ENCODE measurements at places on chromosomes 1 and 21.

- no peaks in the 10 kb centered on the region for H3K36me3 ChIP-seq
- no peak overlapping the region for H3K4me3 ChIP-seq
- no peak overlapping the region for H3K27ac ChIP-seq
- no peaks in the 10 kb centered on the region for H3K27me3 ChIP-seq
- no peaks in the 10 kb centered on the region for H3K4me1 ChIP-seq
Measured at GRCh38 chr1:94463765-94464330, 45.7 kb downstream of the ABCD3 start.

DNA sequence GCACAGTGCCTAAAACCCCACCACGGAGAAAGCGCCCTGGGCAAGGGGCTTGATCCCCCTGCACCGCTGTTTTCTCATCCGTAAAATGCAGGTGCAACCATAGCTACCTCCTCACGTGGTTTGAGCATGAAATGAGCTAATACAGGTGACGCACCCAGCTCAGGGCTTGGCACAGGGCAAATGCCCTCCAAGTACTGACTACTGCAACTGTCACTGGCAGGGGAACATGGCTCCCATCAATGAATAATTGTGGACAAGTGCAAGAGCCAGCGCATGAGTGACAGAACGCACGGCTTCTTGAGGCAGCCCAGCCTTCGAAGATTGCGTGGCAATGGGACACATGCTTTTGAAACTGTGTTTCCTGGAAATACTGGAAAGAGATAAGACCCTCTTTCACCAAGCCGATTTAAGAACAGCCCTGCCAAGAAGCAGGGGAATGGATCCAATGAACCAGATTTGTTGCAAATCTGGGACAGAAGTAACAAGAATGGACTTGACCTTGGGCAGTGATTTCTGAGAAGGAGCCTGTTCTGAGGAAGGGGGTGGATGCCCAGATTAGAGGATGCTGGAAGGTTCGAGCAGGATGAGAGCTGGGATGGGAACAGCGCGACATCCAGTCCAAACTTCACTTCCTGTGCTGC is 92.8 kb upstream of the IFFO2 start:
- H3K4me1 ChIP-seq: peaks cover 40% of the 10 kb centered on the region
- no peak overlapping the region for H3K4me3 ChIP-seq
- H3K27ac ChIP-seq: peak overlapping the region; percentile 57
- no peaks in the 10 kb centered on the region for H3K36me3 ChIP-seq
- DNase-seq: no peak

- no peak for DNase-seq
- no peak overlapping the region for H3K4me3 ChIP-seq
- H3K36me3 ChIP-seq: no peaks in the 10 kb centered on the region
- H3K27me3 ChIP-seq: no peaks in the 10 kb centered on the region
- H3K27ac ChIP-seq: no peak overlapping the region
- H3K4me1 ChIP-seq: no peaks in the 10 kb centered on the region
Measured at GRCh38 chr1:165476776-165477175, 31.9 kb upstream of the RXRG start.

DNA sequence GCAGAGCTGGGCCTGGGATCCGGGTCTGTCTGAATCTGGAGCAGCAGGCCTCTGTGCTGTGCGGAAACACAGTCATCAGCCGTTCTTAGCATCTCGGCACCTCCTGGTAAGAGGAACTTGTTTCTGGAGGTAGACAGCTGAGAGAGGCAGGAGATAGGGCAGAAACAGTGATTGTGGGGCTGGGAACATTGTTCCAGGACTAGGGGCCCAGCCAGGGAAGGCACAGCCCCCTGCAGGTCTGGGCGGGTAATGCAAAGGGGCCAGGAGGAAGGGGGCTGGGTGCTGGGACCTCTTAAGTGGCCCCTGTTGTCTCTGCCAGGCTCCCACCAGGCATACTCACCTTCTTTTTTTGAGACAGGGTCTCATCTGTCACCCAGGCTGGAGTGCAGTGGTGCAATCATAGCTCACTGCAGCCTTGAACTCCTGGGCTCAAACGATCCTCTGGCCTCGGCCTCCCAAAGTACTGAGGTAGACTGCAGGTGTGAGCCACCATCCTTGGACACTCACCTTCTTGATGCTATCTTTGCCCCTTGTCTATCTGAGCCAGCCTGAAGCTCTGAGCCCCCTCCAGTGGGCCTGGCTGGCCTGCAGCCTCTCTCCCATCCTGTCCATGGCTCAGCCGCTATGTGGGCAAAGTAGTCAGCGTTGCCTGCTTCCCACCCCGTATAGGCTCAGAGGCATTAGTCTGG is 134.3 kb upstream of the ZBTB40 start:
- peak; percentile 42 for DNase-seq
- H3K27ac ChIP-seq: no peak overlapping the region
- H3K27me3 ChIP-seq: no peaks in the 10 kb centered on the region
- H3K4me3 ChIP-seq: no peak overlapping the region

DNA sequence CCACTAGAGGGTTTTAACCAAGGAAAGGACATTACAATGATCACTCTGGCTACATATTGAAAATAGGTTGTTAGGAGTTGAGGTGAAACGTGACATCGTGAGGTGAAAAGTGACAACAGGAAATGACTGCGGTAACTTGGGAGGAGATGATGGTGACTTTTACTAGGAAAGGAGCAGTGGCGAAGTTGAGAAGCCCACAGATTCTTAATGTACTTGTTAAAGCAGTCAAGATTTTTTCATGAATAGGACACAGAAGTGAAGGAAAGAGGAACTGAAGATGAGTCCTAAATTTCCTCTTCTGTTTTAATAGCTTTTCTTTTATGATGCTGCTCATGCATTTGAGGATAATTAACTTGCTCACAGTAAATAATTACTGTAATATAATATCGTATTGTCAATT is 59.5 kb downstream of the OMA1 start:
- H3K4me3 ChIP-seq: no peak overlapping the region
- no peak for DNase-seq
- no peak overlapping the region for H3K27ac ChIP-seq

GRCh38 chr1:178277793-178278530 is 184.1 kb downstream of the RASAL2 start:
- no peak for DNase-seq
- no peaks in the 10 kb centered on the region for H3K36me3 ChIP-seq
- no peaks in the 10 kb centered on the region for H3K4me1 ChIP-seq
- H3K27me3 ChIP-seq: no peaks in the 10 kb centered on the region

DNA sequence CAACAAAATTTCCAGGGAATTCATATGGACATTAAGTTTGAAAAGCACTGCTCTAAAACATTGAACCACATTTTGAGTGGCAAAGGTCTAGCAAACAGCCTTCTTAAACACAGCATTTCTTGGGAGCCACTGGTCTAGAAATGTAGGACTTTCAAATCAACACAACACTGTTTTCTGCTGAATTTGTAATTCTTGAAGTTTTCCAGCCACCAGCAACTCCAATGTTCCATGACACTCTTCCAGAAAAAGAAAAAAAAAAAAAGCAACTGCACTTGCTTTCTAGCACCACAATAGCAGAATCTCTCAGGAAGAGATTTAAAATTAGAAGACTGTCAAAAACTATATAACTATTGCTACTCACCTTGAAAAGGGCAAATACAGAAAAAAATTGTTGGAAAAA is 4.5 kb downstream of the SYDE2 start:
- no peak overlapping the region for H3K27ac ChIP-seq
- no peak overlapping the region for H3K4me3 ChIP-seq
- DNase-seq: no peak
- H3K4me1 ChIP-seq: peaks cover 23% of the 10 kb centered on the region

DNA sequence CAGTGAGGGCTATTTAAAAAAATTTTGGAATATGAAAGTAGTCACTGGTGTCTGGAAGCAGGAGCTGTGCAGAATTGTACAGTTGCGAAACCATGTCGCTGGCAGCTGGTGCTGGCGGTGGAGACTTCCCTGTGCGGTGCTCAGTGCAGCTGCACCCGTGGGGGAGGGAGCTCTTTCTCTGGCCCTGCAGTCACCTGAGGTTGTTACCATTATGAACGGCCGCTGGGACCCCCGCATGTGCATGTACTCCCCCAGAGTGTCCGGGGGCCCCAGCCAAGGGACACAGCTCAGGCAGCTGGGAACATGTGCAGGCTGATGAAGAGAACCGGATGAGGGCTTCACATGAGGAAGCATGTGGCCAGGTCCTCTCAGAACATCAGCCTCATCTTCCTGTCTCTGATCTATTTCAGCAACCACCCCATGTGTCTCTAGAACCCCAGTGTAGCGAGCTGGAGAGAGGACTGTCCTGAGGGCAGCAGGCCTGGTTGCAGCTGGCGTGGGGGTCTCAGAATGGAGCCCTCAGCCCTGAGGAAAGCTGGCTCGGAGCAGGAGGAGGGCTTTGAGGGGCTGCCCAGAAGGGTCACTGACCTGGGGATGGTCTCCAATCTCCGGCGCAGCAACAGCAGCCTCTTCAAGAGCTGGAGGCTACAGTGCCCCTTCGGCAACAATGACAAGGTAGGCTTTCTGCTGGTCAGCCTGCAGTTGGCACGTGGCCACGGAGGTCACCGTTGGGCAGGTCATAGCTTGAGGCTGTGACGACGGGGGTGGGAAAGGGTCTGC is at the start of gene TRPM2:
Gene TRPM2 (plus strand): TSS at position 431 of the 780 bp plus-strand sequence. CDS start 80 bp downstream, at position 511.
- no peak within 1 kb of the TSS for H3K27ac ChIP-seq
- no peak within 1 kb of the TSS for H3K4me3 ChIP-seq
- no peak for DNase-seq
- H3K36me3 ChIP-seq: no peaks in the 10 kb centered on the region

DNA sequence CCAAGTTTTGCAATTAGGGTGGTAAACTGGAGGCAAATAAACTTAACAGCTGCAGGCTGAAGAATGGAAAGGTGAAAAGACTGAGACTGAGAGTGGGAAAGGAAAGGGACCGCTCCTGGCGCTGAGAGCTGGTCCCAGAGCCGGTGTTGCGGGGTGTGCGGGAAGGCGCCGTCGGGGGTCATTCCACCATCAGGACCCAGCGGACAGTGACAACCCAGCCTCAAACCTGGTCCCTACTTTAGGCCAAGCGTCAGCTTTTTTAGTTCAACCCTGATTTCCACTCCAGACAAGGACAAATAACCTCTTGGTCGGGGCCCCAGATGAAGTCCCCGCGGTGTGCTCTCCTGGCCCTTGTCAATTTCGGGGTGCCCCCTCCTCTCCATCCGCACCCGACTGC is 145.8 kb upstream of the ETS2 start:
- DNase-seq: no peak
- H3K27me3 ChIP-seq: peaks cover 96% of the 10 kb centered on the region
- peaks cover 8% of the 10 kb centered on the region for H3K4me1 ChIP-seq
- H3K27ac ChIP-seq: no peak overlapping the region

DNA sequence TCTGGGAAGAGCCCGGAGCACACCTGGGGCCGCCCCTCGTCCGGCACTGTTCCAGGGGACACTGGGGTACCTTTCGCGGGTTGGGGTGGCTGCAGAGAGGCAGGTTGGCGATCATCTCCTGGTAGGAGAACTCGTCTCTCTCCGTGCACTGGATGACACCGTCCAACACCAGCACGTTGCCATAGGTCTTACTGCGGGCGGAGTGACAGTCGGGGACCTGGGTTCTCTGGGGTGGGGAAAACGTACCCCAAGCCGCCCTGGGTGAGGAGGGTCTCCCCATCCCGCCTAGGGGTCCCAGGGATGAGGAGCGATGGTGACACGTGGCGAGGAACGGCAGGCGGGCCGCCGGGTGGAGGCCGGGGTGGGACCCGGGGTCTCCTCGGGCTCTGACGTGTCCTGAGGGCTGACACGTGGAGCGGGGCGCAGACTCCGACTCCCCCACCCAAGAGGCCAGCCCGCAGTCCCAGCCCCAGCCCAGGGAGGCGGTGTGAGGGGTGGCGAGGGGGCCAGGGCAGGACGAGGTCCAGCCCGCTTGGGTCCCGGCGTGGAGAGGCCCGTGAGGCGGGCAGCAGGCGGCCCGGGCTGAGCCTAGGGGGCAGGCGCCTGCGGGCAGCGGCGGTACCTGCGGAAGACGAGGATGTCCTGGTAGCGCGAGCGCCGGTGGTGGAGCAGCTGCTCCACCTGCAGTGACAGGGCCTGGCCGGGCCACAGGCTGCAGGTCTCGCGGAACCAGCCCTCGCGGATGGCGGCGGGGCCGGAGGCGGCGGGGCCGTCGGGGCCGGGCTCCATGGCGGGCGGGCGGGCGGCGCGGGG is 457 bp downstream of the SRM start:
- H3K36me3 ChIP-seq: peaks cover 28% of the 10 kb centered on the region
- peak overlapping the region; percentile 87 for H3K4me3 ChIP-seq
- DNase-seq: peak; percentile 29

DNA sequence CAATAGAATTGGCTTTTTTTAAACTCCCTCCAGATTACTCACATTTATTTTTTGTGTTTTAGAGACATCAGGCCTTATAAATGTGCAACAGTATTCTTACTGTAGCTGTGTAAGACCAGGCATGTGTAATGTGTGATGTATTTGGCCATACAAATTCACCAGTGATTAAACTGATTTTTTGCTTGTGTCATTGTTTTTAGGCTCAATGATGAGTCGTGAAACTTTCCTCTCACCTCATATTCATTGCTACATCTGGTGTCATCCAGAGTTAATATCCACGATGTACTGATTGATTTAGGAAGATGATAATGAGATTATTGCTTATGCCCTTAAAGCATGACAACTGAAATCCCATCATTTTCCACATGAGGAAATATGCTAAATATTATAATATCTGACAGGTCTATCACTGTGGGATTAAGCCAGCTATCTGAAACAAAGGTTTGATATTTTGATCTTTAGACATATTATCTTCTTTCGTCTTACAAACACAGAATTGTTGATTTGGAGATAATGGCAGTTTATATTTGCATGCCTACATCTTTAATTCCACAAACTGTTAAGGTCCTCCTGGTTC is 487.9 kb downstream of the PTBP2 start:
- no peaks in the 10 kb centered on the region for H3K4me1 ChIP-seq
- H3K36me3 ChIP-seq: no peaks in the 10 kb centered on the region
- DNase-seq: no peak
- H3K27me3 ChIP-seq: no peaks in the 10 kb centered on the region
- no peak overlapping the region for H3K4me3 ChIP-seq
- no peak overlapping the region for H3K27ac ChIP-seq

- no peaks in the 10 kb centered on the region for H3K36me3 ChIP-seq
- no peaks in the 10 kb centered on the region for H3K27me3 ChIP-seq
- H3K4me1 ChIP-seq: no peaks in the 10 kb centered on the region
- no peak overlapping the region for H3K4me3 ChIP-seq
- DNase-seq: peak; percentile 43
- no peak overlapping the region for H3K27ac ChIP-seq
Measured at GRCh38 chr1:212470059-212470458, 37.3 kb downstream of the NENF start.

GRCh38 chr1:180901076-180901990 is 11.4 kb upstream of the KIAA1614 start:
- no peaks in the 10 kb centered on the region for H3K36me3 ChIP-seq
- H3K4me1 ChIP-seq: no peaks in the 10 kb centered on the region
- no peak overlapping the region for H3K27ac ChIP-seq
- peak; percentile 45 for DNase-seq
- no peaks in the 10 kb centered on the region for H3K27me3 ChIP-seq
